ENCODE measurements at places on chromosomes 6 and 20. TPM values are rescaled to one million over a fixed set of nuclear protein-coding genes. Genes with fewer than 3 reads are reported as not detected.

The MAP3K5 gene
- 11.3 TPM for polyA plus RNA-seq

The B4GALT5 gene
- polyA plus RNA-seq = 46.4 TPM

The C20orf144 gene
- polyA plus RNA-seq = 0.03 TPM

The DNAH8 gene
- polyA plus RNA-seq = 0.01 TPM

The SCAF8 gene
- 21.1 TPM for polyA plus RNA-seq

The BPIFB1 gene
- not detected for polyA plus RNA-seq

The EPHA7 gene
- polyA plus RNA-seq = 11.0 TPM

The EIF2S2 gene
- 54.8 TPM for polyA plus RNA-seq

The GPR63 gene
- 1.1 TPM for polyA plus RNA-seq
